ENCODE measurements at places on chromosomes 7 and 10.
A peak's percentile ranks its signal among the peaks of the same experiment; 100 is the strongest.

- DNase-seq: no peak
Observed at GRCh38 chr7:79713276-79713675, 259.8 kb upstream of the MAGI2 start.

GRCh38 chr10:21336476-21337170 lies 188.9 kb downstream of the SKIDA1 start:
- DNase-seq: peak; percentile 97

DNA sequence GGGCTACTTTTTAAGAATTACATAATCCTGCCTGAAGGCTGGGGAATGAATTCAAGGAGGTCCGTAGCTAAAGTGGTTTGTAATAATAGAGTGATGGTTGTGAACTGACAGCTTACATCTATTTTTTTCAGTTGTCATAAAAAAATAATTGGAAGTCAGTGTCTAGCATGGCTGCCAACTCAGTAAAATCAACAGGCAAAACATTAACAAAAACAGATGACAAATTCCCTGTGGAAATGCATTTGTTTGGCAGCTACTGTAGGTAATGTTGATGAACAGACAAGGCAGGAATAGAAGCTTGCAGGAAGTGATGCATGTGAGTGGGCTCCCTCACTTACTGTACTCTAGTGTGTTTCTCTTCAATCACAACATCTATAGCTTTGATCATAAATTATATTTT lies 766.0 kb upstream of the POT1 start:
- no peak for DNase-seq

DNA sequence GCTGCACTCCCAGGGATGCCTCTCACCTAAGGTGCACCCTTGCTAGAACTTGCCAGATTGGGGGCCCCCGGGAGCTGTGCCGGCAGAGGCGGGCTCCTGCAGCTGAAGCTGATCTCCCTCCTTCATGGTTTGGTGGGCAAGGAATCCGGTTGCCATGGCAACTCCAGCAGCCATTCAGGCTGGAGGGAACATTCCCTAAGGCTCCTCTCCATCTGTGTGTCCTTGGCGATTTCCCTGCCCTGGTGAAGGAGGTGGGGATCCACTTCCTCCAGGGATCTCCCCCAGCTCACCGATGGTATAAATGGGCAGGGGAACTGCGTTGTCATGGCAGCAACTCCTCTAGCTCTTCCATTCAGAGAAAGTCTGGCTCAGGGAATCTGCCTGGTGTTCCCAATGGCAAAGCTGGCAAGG lies 49.6 kb upstream of the GPR158 start:
- DNase-seq: no peak

DNA sequence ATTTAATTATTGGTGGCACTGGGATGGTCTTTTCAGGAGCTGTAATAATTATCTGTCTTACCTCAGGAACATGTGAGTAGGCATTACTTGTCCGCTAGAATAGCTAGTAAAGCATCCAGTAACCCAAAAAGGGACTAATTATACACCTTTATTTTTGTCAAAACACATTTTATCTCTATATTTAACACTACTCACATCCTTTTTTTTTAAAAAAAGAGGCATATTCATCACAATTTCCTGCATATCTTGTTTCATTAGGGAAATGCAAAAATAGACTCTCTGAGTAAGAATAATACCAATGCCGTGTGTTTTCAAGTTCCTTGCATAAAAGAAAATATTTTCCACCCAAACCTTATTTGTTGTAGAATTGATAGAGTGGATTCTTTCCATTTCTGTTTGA lies 99.5 kb downstream of the VTI1A start:
- DNase-seq: no peak
